ENCODE measurements at places on chromosomes 11 and 22.

GRCh38 chr11:125062931-125063428 is at the start of gene SLC37A2:
SLC37A2 (plus strand) TSS chr11:125063305; CDS start chr11:125063368, 63 bp downstream.
- no peak for DNase-seq

GRCh38 chr11:45095691-45096010 is 50.8 kb upstream of the PRDM11 start:
- DNase-seq = no peak

- no peak for DNase-seq
Measured at GRCh38 chr11:104467404-104467803, 303.5 kb upstream of the PDGFD start.

DNA sequence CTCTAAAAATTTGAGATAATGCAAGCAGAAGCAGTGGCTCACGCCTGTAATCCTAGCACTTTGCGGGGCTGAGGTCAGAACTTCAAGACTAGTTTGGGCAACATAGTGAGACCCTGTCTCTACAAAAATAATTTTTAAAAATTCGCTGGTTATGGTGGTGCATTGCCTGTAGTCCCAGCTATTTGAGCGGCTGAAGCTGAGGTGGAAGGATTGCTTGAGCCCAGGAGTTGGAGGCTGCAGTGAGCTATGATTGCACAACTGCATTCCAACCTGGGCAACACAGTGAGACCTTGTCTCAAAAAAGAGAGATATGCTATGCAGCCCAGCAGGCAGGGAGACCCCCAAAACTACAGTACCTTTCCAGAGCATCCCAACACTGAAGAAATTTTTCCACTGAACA is 2.3 kb downstream of the CTSC start:
- DNase-seq = no peak

GRCh38 chr11:15579287-15580001 is 464.7 kb downstream of the INSC start:
- no peak for DNase-seq

- DNase-seq = no peak
Measured at GRCh38 chr11:112357488-112357887, 96.8 kb upstream of the PLET1 start.

DNA sequence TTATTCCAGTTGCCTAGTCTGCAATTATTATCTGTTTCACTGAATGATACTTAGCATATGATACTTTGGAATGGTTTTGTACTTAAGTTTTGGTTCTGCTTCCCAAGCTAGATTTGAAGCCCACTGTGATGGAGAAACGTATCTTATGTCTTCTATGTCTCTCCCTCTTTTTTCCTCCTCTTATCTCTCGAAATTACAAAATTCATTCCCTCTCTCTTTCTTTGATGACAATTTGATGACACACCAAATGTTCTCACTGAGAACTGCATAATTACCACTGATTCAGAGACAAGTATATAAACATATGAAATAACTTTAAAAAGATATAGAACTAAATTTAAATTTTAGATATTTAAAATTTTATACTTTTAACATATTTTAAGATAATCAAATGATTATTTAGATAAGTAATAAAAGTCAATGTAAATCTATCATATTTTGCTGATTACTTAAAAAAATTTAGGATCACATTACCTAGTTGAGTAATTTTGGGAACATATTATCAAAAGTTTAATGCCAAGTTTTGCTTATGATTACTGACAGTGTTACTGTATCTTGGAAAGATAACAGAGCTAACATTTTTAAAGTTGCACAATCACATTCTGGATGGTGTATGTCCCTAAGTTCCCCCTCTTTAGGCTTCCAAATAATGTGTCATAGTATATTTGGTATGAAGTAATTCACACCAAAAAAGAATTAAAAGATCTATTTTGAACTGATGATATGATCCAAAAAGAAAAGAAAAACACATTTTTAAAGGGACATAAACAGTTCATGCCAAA is 255.3 kb downstream of the SBF2 start:
- DNase-seq = no peak

DNA sequence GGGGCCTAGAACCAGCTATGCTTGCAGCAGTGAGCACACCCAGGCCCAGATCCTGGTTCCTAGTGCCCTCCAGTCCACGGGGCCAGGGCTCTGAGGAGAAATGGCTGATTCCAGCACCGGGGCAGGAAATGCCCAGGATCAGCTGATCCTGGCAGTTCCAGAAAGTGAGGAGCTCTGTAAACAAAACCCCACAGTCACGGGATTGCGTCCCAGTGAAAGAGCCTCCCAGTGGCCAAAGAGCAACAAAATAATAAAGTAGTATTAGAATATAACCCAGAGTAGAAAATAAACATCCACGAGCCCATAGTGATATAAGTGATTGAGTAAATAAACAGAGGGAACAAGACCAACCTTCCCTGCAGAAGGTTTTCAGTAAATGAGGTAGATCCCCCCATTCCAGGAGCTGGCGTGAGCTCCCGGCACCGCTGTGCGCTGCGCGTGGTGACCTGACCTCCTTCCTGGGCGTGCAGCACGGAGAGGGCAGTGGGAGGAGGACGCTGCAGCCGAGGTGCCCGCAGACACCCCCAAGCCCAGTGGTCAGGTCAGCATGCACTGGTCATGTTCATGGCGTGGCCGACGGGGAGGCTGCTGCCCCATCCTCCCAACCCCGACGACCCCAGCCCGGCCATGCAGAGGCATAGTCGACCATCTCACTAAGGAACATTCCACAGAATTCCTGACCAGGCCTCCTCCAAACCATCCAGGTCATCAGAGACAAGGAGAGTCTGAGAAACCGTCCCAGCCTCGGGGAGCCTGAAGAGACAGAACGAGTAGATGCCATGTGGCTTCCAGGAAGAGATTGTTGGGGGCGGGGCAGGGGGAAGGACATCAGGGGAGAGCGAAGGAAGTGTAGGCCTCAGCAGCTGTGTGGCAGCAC is 19.8 kb downstream of the PTDSS2 start:
- no peak for DNase-seq

GRCh38 chr11:64007629-64008282 is 21.5 kb downstream of the OTUB1 start:
- DNase-seq = no peak

- DNase-seq = peak; percentile 39
Measured at GRCh38 chr22:43945632-43946383, 9.4 kb upstream of the SAMM50 start.

- no peak for DNase-seq
Measured at GRCh38 chr11:97279341-97279740, 889.5 kb downstream of the JRKL start.

DNA sequence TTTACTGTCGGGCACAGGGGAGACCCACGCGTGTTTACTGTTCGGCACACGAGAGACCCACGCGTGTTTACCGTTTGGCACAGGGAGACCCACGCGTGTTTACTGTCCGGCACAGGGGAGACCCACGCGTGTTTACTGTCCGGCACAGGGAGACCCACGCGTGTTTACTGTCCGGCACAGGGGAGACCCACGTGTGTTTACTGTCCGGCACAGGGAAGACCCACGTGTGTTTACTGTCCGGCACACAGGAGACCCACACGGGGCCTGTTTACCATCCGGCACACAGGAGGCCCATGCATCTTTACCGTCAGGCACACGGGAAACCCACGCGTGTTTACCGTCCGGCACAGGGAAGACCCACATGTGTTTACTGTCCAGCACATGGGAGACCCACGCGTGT is 525.1 kb downstream of the BRD1 start:
- no peak for DNase-seq

- DNase-seq = no peak
Measured at GRCh38 chr22:44158816-44159215, 21.9 kb upstream of the PARVG start.

- DNase-seq = no peak
Measured at GRCh38 chr11:12112750-12113149, 2.4 kb downstream of the MICAL2 start.

GRCh38 chr11:20887137-20887536 is 217.8 kb downstream of the NELL1 start:
- DNase-seq = no peak

GRCh38 chr22:23862103-23862502 is 4.4 kb downstream of the SLC2A11 start:
- no peak for DNase-seq

DNA sequence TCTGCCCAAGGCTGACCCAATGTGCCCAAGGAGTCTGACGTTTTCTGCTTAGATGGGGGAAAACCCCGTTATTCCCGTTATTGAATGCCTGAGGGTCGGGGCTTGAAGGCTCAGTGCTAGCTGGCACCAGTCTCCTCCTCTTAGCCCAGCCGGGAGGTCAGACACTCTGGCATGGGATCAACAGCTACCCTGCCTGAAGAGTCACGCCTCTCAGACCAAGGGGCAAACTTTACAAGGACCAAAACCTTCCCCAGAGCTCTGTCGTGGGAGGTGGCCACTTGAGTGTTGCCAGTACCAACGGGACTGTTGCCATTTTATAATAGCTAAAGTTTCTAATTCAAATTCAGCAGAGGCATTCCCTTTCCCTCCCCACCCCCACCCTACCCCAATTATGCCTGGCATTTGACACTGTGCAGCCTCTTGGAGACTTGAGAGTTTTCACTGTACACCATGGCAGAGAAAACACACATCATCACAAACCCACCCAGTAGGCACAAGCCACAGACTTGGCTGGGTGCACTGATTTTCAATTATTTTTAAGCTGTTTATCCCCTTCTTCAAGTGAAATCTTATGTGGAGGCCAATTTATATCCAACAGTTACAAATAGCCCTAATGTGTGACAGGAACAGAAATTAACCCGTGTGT is 137.5 kb upstream of the SYT13 start:
- no peak for DNase-seq

GRCh38 chr11:121321614-121322243 is 29.2 kb downstream of the SC5D start:
- DNase-seq = no peak

GRCh38 chr11:73999581-74000306 is 9.1 kb downstream of the UCP3 start:
- DNase-seq = no peak

DNA sequence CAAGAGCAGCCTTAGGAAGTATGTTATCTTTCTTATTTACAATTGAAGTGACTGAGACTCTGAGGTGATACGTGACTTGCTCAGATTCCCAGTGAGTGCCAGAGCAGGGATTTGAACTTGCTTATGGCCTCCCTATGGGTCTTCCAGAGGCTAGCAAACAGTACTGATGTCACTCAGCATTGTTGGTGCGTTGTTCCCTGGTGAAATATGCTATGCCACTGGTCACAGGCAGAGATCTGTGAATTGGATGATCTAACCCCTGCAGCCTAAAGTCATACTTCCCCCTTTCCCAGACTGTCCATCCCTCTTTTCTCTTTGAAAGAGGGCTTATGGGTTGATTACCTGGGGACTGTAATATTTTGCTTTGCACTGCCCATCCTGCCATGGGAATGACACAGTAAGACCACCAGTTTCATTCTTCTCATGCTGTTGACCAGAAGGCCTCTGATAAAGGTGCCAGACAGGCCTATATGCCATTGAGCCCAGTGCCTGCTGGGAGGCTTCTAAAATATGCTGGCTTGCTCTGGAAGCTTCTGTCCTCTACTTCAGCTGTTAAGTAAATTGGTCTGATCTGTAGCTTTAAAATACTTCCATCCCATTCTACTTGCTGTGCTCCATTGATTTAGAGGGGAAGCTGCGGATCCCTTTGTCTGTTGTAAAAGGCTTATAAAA is 152.2 kb upstream of the E2F8 start:
- DNase-seq = no peak

DNA sequence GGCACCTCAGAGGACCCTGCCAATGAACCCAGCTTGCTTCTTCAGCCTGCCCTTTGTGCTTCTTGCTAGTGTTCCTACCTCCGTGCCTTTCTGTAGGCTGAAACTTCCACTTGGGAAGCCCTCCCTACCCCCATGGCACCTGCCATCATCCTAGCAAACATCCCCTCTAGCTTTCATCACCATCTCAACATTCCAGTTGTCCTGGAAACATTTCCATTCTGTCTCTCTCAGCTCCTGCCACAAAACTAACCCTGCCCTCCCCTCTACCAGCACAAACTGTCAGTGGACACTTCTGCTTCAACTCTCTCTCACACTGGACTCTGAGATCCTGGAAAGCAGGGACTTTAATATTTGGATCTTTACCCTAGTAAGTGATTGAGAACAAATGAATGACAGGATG is 525.8 kb upstream of the TENM4 start:
- no peak for DNase-seq

GRCh38 chr11:3745161-3745560 is 52.2 kb downstream of the NUP98 start:
- DNase-seq = no peak

GRCh38 chr11:75728992-75729391 is 11.4 kb downstream of the MOGAT2 start:
- no peak for DNase-seq

DNA sequence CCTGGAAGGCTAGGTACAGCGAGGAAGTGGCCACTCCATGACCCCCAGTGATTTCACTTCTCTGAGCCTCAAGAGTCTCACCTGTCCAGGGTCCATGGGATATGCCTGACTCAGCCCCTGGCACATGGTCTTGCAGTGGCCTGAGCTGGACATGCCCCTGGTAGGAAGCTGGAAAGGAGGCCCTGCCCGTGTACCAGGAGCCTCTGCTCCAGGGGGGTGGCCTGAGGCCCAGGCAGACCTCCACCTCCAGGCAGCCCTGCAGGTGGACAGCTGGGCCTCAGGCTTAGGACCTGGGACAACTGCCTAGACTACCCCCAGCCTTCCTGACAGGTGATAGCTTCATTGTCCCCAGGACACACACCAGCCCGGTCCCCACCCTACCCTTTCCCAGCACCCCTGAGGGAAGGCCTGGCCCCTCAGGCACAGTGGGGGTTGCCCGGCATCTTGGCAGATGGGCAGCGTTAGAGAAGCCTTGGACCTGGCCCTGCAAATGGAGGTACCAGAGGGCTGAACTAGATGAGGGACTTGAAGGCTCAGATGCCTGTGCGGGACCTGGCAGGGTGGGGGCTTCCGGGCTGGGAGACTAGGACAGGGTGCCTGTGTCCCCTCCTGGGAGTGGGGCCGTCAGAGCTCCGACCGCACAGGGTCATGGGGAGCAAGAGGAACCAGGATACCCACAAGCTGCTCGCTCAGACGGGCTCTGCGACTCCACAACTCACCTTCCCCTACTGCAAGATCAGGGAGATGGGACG is 53.6 kb downstream of the CDKN1C start:
- no peak for DNase-seq

GRCh38 chr22:30717331-30717921 is 22.8 kb downstream of the OSBP2 start:
- no peak for DNase-seq

GRCh38 chr22:41417622-41418390 is 28.8 kb downstream of the TOB2 start:
- DNase-seq = no peak

- peak; percentile 2 for DNase-seq
Measured at GRCh38 chr11:122202951-122203456, 87.0 kb upstream of the BLID start.

- no peak for DNase-seq
Measured at GRCh38 chr11:111299101-111300026, 1.0 kb downstream of the POU2AF3 start.

- DNase-seq = no peak
Measured at GRCh38 chr11:73317373-73317772, 9.3 kb downstream of the ARHGEF17 start.

DNA sequence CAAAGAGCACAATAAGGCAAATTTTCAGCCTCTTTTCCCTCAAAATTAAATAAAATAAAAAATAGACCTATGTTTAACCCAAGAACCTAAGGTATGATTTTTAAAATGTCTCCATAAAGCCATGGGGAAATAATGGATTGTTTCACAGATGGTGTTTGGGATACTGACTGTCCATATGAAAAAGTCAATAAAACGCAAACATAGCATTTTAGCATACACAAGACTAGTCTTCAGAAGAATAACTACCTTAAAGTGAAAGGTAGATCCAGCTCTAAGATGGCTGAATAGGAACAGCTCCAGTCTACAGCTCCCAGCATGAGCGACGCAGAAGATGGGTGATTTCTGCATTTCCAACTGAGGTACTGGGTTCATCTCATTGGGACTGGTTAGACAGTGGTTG is 16.1 kb downstream of the PTH start:
- no peak for DNase-seq

- no peak for DNase-seq
Measured at GRCh38 chr11:86785576-86785975, 14.8 kb upstream of the PRSS23 start.

All from stimulated activated CD8-positive, alpha-beta memory T cell treated with anti-CD3 and anti-CD28 coated beads, Interleukin-15, amount 100 ng/mL, for 24 hours (primary cell).